ENCODE measurements at places on chromosomes 2 and 18.

GRCh38 chr18:12543697-12544096 lies 114.2 kb downstream of the SPIRE1 start:
- no peak for DNase-seq

- DNase-seq = no peak
Measured at GRCh38 chr2:215973954-215974699, 39.2 kb downstream of the MREG start.

DNA sequence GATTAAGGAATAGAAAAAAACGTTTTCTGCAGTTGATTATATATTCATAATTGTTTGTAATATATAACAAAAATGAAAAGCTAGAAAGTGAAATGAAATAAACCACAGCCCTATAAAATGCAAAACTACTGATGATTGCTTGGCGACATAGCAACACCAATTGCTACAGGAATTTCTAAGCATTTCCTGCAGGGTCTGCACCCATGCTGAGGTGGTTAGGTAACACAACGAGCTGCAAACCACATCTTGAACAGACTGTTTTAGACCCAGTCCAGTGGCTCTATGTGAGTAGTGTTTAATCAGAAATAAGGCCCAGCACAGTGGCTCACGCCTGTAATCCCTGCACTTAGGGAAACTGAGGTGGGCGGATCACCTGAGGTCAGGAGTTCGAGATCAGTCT lies 17.2 kb upstream of the UGT1A9 start:
- DNase-seq = no peak

GRCh38 chr2:64363848-64364247 lies 90.1 kb upstream of the LGALSL start:
- DNase-seq = no peak

DNA sequence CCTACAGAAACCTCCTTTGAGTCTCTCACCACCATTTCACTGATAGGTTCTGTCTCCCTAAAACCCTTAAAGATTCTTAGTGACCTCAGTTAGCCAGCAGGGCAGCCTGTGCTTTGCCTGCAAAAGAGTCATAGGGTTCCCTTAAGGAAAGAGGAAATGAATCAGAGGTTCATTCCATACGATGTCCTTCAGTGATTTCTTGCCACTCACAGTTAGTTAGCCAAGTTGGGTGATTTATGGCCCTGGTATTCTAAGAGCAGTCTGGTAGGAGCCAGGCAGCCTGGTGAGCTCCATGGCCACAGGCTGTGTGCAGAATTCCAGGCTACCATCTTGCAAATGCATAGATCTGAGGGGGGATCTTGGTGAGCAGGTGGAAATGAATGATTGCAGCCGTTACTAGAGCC lies 18.7 kb upstream of the CCBE1 start:
- DNase-seq = no peak

DNA sequence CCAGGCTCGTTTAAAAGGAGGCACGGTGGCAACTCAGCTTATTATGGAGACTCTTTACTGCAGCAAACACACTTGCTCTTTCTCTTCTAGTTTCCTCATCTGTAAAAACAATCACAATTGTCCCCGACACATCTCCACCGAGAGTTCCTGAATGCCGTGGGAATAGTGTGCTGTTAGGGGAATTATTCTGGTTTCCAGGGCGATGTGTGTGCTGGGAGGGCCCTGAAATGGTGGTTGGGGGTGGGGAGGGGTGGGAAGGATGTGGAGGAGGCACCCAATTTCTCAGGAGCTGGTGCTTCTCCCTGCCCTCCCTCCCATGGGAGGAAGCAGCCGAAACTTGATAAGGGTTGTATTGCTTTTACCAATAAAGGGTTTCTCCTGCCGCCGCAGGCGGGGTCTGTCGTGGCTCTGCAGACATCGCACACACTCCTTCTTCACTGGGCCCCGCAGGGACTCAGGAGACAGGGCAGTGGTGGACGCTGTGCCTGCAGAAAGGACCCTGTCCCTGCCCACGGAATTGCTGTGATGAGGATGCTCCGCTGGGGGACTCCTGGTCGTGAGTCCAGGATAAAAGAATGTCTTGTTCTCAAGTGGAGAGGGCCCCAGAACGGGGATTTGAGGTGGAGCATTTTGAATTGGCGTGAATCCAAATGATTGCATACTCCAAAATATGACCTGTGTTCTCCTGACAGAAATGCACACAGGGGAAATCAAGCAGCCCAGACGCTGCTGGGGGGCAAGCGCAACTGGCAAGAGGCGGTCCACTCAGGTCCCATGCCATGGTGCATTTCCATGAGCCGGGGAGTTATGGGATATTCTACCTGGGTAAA lies 119.2 kb downstream of the ACKR3 start:
- no peak for DNase-seq

DNA sequence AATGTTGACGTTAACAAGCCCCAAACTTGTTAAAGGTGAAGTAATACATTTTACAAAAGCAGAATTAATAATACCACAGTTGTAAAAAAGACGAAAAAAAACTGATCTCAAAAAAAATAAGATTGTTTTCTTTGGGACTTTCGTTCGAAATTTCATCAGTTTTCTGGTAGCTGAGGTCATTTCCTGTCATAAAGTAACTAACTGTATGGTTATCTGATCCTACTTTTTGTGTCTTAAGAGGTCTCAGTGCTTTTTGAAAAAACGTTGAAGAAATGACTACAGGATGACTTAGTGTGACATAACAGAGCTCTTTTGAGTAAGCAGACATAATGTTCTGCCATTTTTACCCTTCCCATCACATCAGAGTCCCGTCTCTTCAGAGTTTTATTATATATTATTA lies 79.3 kb downstream of the BIRC6 start:
- no peak for DNase-seq

DNA sequence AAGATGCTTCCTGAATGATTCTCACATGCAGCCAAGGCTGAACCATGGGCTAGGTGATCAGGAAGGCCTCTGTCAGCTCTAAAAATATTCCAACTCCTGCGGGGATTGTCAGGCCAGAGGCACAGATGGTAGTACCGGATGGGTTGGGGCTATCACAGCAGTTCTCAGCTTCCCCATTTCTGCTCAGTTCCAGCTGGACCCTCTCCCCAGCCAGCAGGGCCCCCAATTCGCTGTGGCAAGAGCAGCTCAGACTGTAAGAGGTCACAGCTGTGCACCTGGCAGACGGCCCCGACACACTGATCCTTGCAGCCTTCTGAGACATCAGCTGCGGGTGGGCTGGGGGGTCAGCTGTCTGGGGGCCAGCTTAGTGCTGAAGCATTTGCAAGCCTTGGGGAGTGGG lies 43.6 kb upstream of the TCF7L1 start:
- DNase-seq = no peak

DNA sequence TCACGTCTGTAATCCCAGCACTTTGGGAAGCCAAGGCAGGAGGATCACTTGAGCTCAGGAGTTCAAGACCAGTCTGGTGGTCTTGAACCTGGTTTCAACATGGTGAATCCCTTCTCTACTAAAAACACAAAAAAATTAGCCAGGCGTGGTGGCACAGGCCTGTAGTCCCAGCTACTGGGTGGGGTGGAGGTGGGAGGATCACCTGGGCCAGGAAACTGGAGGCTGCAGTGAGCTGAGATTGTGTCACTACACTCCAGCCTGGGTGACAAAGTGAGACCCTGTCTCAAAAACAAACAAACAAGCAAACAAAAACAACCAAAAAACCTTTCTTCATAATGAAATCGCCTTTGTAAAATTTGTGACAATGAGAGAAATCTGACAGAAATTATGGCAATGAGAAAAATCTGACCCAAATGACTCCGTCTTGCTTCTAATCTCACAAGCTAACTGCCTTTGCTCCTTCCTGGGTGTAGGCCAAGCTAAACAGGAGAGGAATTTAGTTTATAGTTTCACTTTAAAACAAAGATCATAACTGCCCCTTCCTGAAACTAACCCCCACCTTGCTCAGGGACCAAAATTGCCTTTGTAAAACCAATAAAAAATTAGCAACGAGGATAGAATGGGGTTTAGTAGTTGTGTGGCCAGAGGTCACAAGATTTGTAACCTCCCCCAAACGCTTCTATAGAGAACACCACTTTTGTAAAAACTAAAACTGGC lies 60.7 kb upstream of the KIF5C start:
- no peak for DNase-seq

DNA sequence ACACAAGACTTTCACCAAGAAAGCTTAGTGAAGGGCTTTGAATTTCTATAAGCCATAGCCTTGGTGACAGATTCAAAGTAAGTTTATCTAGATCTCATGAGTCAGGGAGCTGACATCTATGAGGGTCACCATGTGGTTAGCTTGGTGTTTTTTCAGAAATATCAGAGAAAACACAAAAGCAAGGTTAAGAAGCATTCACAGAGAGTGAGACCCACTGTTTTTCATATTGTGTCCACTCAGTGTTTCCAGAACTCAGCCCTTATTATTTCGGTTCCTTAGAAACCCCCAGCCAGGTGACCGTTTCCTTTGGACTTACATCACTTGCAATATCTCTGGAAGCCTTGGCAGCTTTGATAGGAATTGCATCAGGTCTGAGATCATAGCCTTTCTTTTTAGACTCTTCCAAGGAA lies 76.6 kb downstream of the NEB start:
- no peak for DNase-seq

GRCh38 chr2:45070113-45070652 lies 60.9 kb upstream of the SIX2 start:
- DNase-seq = no peak

DNA sequence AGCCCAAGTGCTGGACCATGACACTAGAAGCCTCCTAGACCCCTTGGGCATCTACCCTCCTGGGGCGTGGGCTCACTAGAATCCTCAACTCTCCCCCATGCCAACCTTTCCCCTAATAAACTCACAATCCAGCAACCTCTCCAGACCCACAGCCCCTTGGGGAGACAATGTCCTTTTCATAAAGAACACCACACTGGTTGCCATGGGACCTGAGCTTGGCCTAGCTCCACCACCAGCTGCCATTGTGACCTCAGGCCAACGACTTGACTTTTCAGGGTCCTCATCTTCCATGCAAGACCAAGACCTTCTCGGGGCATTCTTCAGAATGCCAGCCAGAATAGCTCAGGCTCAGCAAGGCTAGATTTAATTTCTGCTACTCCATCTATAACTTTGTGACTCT lies 128.1 kb upstream of the NPAS2 start:
- DNase-seq = no peak

GRCh38 chr2:36338827-36339145 lies 16.8 kb upstream of the CRIM1 start:
- no peak for DNase-seq

- DNase-seq = no peak
Measured at GRCh38 chr2:224904381-224904780, 137.9 kb downstream of the DOCK10 start.

- no peak for DNase-seq
Measured at GRCh38 chr2:239895669-239896068, 129.5 kb downstream of the NDUFA10 start.

DNA sequence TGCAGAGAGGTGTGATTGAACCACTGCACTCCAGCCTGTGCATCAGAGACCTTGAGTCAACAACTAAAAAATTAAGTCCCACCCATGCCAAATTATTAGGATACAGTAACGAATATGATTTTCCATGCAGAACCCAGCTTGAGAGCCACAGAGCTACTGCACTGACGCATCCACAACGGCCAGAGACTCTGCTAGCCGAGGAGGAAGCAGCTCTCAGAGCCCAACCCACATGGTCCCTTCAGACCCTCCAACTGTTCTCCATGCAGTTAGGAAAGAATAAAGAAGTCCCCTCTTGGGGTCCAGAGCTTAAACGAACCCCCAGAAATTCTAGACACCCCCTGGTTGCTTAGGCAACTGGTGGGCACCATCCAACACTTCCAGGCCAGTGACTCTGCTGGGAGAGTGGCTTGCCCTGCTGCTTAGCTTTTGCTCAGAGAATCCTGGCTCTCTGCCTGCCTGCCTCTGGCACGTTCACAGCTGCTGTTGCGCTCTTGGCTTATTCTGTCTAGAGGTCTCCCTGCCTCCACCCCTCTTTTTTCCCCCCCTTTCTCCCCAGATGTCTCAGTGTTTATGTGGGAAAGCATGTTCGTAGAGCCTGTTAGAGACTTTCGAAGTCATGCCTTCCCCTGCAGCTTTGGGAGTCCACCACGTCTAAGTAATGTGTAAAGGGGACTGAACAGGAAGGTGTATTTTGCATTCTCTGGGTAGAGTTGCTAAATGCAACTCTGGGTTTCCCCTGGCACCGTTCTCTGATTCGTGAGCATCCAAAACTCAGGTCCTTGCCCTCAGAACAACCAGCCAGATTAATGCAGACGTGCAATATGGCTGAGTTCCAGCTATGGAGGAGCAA lies 26.0 kb upstream of the SP3 start:
- no peak for DNase-seq

GRCh38 chr2:219451661-219452360 lies 17.2 kb downstream of the SPEG start:
- DNase-seq = no peak

- no peak for DNase-seq
Measured at GRCh38 chr18:24470022-24470618, 9.7 kb downstream of the HRH4 start.

DNA sequence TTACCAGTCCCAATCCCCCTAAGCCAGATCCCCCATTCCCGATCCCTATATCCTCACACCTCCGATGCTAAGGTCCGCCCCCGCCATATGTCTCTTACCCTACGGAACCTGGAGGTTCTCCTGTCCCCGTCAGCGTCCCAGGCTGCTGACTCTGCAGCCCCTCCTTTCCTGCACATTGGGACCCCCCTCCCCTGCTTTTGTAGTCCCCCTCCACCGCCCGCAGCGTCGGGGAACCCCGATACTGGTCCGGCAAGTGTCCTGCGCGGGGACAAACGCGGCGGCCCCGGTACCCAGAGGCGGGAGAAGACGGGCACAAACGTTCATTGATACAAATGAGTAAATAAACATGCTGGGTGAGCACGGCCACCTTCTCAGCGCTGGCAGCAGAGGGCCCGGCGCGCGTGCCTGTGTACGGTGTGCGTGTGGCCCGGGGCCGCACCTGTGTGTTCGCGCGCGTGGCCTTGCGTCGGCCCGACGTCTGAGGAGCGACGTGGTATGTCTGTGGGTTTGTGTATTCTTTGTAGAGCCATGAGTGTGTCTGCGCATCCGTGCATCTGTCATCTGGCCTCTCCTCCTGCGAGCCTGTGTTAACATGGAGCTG lies 2.0 kb upstream of the CYP26B1 start:
- no peak for DNase-seq

DNA sequence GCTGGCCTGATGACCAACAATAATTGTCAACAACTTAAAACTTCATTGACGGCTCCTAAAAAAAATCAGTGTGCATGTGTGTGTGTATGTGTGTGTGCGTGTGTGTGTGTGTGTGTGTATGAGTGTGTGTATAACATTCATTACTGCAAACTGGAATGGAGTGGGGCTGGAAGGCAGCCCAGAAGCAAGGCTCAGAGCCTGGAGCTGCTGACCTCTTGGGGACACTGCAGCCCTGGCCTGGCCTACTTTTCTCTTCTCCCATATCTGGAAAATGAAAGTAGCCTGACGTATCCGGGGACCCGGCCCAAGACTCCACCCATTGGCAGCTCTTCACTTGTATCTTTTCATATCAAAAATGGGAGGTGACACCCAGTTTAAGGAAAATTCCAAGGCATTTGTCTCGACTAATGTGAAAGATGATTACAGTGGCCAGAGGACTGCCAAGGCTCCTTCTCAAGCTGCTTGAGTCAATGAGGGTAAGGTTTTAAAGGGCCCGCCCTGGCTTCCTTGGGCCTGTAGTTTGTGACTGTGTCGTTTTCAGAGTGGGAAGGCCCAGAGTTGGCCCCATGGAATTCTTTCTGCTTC lies 72.4 kb upstream of the IL1R1 start:
- DNase-seq = no peak
